ENCODE measurements at places on chromosomes 5 and 9.

GRCh38 chr9:128151309-128152132 is 2.3 kb downstream of the LCN2 start:
- no peak for DNase-seq

DNA sequence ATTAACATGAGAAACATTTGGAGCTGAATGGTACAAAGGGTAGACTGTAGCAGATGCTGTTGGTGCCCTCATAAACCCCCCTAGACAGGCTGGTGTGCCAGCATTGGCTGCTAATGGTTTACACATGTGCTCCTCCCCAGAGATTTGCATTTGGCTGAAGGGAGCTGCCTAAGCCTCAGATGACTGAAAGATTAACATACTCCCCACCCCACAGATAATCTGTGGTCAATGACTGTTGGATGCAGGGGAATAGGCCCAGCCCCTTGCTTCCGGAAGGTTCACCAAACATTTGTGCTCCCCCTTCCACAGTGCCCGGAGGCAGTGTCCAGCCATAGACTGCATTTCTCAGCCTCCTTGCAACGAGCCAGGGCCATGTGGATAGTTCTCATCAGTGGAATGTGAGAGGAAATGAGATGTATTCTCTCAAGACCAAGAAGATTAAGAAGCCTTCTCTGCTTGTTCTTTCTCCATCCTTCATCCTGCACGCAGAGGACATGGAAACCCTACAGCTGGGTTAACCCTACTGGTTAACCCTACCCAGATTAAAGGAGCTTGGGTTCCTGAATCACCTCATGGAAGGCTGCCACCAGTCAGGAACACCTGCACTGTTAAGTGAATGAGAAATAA is 79.6 kb downstream of the PHAX start:
- DNase-seq = peak; percentile 93

DNA sequence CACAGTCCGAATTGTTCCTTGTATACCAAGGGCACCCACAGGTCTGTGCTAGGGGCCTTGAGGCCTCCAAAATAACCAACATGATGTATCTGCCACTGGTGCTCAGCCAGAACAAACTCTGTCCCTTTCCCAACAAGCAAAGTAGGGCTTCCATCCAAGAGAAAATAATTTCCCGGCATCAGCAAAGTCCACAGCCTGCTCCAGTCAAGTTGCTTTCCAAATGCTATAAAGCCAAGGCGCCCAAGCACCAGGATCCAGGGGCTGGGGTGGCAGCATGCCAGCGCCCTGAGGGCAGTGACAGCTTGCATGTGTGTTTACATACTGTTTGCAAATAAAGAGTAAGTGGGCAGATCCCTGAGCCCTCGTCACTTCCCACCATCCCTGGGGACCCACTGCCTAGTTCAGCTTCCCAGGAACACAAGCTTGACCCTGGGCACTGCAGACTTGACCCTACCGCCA is 155.9 kb downstream of the ERCC6L2 start:
- no peak for DNase-seq

DNA sequence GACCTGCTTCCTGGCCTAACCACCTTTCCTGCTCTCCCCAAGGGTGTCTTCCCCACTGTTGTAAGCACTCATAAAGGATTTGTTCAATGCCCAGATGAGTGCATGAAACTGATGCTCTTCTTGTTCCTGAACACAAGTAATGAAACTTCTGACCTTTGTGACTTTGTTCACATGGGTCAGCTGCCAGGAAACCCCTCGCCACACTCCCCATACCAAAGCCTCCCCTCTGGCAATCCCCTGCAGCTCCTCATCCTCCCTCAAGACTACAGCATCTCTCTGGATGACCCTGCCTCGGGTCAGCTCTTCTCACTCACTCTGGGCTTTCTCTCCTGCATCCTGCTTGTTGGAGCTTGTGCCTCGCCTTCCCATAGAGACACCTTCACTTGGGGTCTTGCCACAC is 72.2 kb upstream of the SPTLC1 start:
- no peak for DNase-seq

DNA sequence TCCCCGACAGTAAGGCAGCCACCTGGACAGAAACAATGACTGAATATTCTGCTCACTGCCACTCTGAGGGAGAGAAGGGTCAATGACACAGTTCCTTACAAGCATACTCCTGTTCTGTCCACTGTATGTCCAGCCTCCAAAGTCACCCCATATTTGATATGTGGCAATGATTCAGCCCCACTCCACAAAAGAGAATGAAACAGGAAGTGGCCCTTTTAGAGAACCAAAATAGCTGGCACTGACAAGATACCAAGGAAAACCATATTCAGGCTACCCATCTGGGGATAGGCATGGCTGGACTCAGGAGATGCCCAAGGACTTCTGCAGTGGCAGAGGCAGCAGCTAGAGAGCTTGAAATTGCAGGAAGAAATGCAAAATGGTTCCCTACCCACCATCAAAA is 12.8 kb upstream of the GFRA3 start:
- DNase-seq = no peak

- no peak for DNase-seq
Observed at GRCh38 chr9:93130861-93131481, 3.1 kb downstream of the NINJ1 start.

GRCh38 chr5:80565330-80565729 is 4.8 kb downstream of the ANKRD34B start:
- DNase-seq = no peak

GRCh38 chr5:132222649-132223038 is 5.0 kb downstream of the P4HA2 start:
- no peak for DNase-seq

- DNase-seq = no peak
Observed at GRCh38 chr9:131720330-131720729, 19.5 kb downstream of the RAPGEF1 start.

DNA sequence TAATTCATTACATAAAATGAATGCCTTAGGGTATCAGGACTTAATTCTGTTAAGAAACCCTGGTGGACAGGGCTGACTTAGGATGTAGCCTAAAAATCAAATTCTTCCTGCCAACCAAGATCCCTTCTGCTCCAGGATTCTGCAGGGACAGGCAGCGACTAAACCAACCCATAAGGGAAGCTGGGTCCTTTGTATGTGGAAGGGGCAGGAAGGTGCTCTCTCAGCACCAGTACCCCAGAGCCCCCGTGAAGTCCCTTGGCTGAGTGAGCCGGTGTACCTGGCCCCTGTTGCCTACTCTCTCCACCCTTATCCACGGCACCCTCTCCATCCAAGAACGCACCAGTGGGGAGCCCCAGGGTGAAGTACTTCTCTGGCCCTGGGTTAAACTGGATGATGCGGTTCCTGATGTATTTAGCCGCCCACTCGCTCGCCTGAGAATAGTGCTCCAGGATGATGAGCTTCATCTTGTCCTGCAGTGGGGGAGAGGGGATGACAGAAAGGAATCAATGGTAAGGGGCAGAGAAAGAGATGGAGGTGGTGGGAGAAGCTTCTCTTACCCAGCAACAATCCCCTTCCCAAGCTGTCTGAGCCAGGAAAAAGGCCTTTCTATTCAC is 1.1 kb downstream of the GNPDA1 start:
- DNase-seq = no peak

GRCh38 chr5:18744441-18744840 is 1110.2 kb downstream of the TAF11L14 start:
- no peak for DNase-seq

DNA sequence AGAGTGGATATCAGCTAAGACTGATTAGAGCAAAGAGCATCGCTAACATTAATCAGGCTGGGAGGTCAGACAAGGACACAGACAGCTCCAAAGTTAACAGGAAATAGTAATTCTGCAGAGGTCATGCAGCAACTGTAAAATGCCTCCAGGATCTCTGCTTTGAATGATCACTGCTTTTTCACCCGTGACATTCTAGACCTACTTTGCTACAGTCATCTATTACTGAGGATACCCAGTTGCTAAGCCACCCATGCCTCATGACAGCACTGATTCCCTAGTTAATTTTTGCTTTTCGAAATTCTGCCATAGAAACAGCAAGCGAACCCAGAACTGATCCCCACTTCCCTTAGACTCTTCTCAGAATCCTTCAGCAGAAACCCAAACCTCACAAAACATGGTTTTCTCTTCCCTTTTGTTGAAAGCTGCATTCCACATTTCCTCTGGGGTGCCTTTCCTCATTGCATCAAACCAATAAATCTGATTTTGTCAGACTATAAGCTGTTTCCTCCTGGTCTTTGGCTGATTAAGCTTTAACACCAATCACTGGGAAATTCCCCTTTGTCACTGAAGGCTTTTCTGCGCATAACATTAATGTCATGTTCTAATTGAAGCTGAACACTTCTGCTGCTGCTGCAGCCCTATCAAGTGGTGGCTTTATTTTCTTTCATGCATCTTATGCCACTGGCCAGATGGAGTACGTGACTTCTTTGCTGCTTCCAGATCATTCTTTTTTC is 201.1 kb upstream of the CHD1 start:
- DNase-seq = no peak

- DNase-seq = no peak
Observed at GRCh38 chr5:57577432-57578175, 95.0 kb upstream of the ACTBL2 start.

- no peak for DNase-seq
Observed at GRCh38 chr9:26791274-26791673, 101.3 kb downstream of the CAAP1 start.

DNA sequence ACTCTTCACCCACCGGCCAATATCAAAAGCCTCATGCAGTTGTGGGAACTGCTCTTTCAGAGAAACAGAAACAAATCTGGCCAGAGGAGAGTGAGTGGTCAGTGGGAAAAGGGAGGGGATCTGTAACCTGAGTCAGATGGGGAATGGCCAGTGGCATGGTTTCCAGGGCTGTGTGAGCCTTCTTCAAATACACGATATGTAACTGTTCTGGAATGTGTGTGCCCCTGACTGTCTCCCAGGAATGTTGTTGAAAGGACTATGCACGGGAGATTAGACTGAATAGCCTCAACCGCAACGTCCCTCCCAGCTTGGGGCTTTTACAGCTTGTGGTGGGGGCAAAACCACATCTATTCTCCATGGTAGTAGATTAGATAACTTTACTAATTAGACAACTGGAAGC is 60.8 kb downstream of the SH3TC2 start:
- peak; percentile 92 for DNase-seq

DNA sequence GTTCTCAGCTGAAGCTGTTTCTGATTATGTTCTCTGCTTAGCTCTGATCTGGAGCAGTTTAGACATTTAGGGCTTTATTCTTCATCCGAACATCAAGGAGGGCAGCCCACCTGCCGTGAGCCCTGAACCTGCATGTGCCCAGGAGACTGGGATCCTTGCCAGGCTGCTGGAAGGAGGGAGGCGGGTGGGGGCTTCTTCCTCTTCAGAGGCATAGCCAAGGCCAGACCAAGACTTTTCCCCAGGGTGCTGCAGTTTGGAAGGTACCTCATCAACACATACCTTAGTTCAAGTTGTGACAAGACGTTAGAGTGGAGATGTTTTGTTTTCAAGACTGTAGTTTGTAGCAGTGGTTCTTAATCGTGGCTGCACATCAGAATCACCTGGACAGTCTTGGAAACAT is 64.9 kb downstream of the RALGPS1 start:
- DNase-seq = no peak

DNA sequence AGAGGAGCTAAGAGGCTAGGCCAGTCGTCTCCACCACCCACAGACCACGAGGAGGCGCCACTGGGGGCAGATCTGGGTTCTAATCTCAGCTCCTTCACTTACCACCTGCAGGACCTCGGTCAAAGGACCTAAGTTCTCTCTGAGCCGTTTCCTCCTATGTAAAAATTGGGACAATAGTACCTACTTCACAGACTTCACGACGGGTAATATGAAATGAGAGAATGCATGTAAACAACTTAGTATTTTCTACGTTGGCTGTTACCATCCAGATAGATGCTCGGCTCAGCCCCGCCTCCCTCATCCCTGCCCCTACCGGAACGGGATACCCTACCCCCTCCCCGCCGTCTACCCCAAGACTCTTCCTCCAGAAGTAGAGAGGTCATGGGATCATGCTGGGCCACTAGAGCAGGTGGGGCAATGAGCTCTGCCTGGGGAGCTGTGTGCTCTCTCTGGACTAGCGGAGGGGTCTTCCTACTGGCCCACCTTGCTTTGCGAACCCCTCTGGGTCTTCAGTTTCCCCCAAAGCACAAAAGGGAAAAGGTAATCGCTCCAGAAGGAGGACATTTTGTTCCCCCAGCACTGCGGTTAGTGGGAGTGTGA is 541 bp downstream of the GNPDA1 start:
- peak; percentile 82 for DNase-seq
